ENCODE measurements at places on chromosomes 1 and 21.

- peak; percentile 64 for DNase-seq
Measured at GRCh38 chr1:3471356-3472087, 17.1 kb downstream of the ARHGEF16 start.

DNA sequence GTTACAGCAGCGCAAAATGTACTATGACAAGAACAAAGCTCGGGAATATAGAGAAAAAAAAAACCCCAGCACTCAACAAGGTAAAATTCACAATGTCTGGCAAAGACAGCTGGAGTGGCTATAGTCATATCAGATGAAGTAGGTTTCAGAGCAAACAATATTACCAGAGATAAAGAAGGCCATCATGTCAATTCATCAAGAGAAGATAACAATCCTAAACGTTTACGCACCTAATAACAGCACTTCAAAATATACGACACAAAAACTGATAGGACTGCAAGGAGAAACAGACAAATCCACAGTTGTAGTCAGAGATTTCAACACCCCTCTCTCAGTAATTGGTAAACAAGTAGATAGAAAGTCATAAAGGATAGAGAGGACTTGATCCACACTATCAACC, 455.2 kb downstream of the PTPRU start:
- DNase-seq, result no peak

- no peak for DNase-seq
Measured at GRCh38 chr1:206833801-206834200, 31.6 kb upstream of the IL20 start.

- DNase-seq, result peak; percentile 81
Measured at GRCh38 chr1:16612332-16613172, 812 bp downstream of the NBPF1 start.

DNA sequence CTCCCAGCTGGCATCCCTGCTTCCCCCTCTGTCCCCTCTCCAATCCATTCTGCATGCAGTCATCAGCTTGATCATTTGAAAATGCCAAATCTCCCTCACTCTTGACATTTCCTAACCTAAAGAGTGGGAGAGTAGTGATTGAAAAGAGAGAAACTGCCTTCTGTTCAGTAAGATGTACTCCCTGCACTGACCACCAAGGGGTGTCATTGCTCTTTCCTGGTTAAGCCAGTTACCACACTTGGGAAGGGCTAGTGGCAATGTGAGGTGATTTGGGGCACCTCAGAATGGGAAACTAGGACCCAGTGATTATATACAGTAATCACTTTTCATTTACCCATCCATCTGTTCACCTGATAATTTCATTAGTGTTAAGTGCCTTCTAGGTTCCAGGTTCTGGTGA, 6.9 kb upstream of the TMEM269 start:
- DNase-seq, result peak; percentile 33

DNA sequence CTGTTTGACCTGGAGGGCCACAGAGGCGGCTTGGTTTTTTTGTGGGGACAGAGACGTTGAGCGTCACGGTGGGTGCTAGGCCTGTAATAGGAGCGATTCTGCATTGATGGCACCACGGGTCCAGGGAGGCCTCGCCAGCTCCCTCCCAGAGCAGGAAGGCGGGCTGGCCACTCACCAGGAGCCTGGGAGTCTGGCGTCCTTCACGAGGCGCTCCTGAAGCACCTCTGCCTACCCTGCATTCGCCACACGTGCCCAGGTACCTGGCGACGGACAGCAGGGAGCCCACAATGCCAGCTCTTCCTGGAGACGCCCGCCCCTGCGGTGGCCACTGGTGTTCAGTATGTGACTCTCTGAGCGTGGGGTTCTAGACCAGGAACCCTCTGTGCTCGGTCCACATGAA, 69.9 kb upstream of the TRAPPC10 start:
- no peak for DNase-seq

- no peak for DNase-seq
Measured at GRCh38 chr1:207336559-207337467, 15.3 kb downstream of the CD55 start.

GRCh38 chr21:33659568-33659949, 17.3 kb downstream of the ITSN1 start:
- no peak for DNase-seq

DNA sequence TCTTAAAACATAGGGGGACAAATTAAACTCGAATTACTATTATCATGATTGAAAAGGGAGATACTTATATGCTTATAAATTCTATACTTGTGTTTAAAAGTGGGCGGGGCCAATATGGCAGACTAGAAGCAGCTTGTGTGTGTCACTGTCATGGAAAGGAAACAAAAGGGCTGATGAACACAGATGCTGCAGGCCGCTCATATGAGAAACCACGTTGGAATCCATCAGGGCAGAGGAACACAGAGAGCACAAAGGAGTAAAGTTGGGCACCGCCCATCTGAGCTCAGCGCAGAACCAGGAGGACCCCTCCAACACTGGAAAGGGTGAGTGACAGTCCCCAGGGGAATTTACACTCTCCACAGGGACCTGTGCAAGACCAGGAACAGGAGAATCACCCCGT, 107.0 kb downstream of the SLC5A9 start:
- DNase-seq, result no peak

GRCh38 chr1:50416150-50416527, 7.1 kb downstream of the DMRTA2 start:
- DNase-seq, result no peak

- DNase-seq, result peak; percentile 50
Measured at GRCh38 chr1:156664046-156664766, 13.0 kb downstream of the NES start.

- peak; percentile 84 for DNase-seq
Measured at GRCh38 chr1:65769636-65770035, 23.1 kb upstream of the PDE4B start.

DNA sequence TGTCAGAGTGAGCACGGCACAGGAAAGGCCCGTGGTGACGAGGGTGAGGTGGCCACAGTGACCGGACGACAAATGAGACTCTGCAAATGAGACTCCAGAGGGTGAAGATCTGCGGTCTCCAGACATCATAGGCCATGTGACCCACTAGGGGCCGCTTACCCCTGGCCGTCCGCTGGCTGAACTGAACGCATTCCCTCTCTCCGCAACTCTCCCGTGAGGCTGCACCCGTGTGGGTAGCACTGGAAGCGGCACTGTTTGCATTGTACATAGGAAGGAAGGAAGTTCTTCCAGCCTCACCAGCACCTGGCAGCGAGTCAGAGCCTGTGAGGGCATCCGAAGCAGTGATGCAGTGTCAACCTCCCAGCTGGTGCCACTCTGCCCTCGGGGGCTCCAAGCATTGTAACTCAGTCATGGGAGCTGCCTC, 23.6 kb upstream of the SPSB1 start:
- DNase-seq, result no peak

GRCh38 chr1:173337126-173337525, 130.0 kb upstream of the TNFSF4 start:
- DNase-seq, result no peak

DNA sequence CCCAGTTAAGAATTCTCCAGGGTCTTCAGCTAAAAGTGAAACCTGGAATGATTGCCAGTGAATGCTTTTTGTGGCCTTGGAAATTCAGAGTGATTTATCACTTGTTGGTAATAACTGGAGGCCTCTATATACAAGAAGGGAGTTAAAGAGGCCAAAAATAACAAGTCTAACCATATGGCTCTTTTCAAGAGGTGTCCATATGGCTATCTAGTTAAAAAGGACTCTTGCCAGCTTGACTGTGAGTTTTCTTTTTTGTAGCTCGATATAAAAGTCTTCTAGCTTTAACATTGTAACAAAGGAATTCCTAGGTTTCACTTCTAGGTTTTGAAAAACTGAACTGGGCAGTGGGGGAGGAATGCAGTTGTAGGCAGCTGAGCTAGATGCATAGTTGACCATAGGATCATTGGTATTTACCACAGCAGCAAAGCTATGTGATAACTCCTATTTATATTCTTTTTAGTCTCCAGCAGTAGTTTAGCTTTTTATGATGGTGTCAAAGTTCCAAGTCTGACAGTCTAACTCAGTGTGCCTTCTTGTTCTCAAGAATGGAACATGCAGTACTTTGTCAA, 44.4 kb downstream of the CACHD1 start:
- peak; percentile 96 for DNase-seq

GRCh38 chr1:167820684-167821355, 93.1 kb downstream of the ADCY10 start:
- DNase-seq, result no peak

GRCh38 chr1:63557365-63557987, 34.2 kb downstream of the EFCAB7 start:
- peak; percentile 34 for DNase-seq

GRCh38 chr1:7954683-7955082, 6.8 kb upstream of the PARK7 start:
- DNase-seq, result no peak

DNA sequence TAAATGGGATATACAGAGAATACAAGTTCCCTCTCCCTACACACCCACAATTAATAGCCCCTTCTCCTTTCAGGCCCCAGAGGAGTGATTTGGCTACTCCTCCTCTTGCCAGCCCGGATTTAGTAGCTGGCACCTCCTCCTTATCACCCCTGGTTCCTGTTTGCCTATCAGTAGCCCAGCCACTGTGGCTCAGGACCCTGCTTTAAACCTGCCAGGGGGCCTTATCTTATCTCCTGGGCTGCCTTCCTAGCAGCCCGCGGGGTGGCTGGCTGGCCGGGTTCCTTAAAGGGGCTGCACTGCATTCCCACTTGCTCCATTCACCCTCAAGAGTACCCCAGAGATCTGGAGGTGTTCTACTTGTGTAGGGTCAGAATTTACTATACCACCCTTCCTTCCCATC, 70.4 kb downstream of the PLEKHA6 start:
- DNase-seq, result no peak

GRCh38 chr1:198681831-198682759, 43.3 kb downstream of the PTPRC start:
- peak; percentile 97 for DNase-seq

DNA sequence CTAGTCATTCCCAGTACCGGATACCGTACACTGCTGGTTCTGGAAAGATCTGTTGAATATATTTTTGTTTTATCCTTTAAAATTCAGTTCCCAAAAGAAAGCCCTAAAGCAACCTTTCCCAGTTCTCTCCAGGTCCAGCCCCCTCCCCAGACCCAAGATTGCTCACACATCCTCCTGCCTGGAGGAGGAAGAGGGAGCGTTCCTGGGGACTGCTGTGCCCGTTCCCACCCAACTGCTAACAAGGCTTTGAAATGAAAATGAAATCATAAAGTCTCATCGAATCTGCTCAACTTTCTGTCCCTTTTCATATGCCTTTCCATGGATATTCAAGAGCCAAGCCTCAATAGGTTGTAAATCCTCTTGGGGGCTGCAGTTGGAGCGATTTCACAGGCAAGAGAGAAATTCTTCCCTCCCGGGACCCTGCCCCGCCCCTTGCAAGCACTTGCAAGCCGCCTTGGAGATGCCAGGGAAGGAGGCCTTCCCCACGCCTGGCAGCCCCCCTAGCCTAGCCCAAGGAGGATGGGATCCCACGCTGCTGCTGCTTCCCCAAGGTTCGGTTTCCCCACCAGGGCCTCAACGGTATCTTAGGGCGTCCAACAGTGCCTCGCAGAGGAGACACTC, 113.2 kb upstream of the CACHD1 start:
- no peak for DNase-seq

All from fibroblast of skin of abdomen (primary cell).